ENCODE measurements at places on chromosomes 7 and 10.

GRCh38 chr10:11865561-11865960 is 42.4 kb downstream of the PROSER2 start:
- DNase-seq = no peak

DNA sequence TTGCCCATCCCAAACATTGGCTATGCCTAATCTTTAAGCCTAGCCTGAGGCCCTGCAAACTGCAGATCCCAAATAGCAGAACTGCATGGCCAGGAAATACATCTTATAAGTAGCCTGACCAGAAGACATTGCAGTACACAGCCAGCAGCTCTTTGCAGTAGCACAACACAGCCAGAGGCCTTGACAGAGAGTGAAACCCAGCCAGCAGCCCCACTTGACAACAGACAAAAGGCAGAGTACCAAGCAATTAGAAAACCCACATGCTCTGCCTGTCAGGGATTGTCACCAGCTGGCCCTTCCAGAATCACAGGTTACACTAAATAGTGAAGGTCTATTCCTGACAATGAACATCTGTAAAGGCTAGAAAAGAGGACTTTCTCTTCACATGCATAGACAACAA is 242.8 kb upstream of the TMEM72 start:
- no peak for DNase-seq

DNA sequence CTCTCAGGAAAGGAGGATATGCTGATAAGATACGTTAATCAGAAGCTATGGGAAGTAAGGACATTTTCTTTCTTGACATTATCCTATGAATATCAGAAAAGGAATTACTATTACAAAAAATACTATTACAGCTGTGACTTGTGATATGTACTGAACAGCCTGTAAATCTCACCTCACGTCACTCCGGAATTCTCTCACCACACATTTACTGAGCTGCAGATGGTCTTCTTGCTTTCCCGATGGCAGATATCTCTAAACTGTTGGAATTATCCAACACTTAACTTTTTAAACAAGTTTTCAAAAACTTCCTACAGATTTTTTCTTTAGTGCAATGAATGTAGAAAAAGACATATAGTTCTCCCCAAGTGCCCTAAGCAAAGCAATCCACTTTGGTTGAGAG is 313.4 kb downstream of the GPR37 start:
- no peak for DNase-seq

DNA sequence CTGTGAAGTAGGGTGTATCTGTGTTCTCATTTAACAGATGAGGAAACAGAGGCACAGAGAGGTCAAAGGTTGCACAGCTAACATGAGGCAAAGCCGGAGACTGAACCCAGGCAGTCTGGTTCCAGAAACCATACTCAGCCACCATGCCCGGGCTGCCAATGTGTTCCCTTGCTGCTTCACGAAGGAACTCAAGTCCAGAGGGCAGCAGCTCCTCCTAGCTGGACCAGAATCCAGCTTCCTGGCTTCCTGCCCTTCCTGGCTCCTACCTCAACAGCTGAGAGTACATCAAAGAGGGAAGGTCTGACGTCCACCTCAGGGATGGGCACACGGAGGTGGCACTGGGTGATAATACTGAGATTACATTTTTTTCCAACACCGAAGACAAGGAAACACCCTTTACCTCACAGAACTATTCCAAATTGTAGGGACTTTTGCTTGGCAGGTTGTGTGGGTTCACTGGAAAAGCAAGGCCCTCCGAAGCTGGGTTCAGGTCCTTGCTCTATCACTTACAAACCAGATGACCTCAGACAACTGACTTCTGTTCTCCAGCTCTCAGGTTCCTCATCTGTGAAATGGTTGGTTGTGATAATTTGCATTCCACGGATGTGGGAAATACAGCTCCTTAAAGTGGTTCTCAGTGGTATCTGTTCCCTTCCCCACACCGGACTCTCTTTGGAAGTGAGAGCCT is 154.1 kb upstream of the ZMIZ1 start:
- DNase-seq = no peak

GRCh38 chr10:118629211-118629610 is 33.8 kb upstream of the PRLHR start:
- no peak for DNase-seq

GRCh38 chr7:31003721-31004120 is 40.0 kb downstream of the GHRHR start:
- no peak for DNase-seq

DNA sequence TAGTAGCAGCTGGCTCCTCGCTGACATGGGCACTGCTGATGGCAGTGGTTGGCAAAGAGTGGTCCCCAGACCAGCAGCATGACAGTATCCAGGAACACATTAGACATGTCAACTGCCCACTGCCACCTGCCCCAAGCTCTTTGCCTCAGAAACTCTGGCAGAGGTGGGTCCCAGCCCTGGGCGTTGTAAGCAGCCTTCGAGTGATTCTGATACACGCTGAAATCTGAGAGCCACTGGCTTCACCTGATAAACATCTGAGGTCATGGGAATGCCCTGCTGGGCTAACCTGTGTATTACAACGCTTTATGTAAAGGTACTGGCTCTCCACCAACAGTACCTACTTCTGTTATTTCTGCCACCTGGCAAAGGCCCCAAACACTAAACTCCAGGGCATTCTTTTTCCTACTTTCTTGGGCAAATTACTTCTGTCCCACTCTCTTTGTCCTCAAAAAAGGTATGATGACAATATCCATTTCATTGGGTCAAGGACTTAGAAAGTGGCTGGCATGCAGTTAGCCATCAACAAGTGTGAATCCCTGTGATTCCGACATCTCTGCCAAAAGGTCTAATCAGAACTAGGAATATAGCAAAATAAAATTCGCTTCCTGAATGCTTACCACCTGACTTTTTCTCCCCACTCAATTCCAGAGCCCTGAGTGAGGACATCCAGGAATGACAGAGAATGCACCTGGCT is 9.2 kb downstream of the SGMS1 start:
- no peak for DNase-seq

DNA sequence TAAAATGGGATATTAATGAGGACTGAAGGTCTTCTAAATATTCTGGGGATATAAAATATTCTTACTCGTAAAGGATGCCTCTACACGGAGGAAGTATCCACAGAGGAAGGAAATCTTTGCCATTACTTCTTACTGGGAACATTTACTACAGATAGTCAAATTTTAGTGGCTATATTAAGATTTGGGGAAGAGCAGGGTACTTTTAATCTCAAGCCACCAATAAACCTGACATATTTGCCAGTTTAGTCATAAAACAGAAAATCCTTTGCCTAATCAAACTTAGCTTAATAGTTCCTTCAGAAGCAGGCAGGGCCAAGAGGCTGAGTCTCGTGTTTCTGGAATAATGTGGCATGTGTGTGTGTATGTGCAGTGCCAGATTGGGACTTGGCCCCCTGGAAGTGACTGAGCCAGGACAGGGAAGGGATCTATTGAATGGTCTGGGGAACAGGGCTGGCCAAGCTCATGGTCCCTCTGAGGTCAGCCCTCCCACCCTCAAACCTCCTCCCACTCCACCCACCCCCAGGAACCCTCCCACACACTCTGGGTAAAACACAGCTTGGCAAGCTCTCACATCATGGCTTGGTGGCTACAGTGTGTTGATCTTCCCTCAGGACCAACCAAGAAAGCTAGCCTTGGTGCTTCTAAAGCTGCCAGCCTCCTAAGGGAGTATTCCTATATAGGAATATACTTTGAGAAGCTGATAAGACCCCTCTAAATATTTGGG is 1.6 kb upstream of the PIK3CG start:
- no peak for DNase-seq

- DNase-seq = no peak
Measured at GRCh38 chr10:843703-844102, 87.8 kb downstream of the LARP4B start.

DNA sequence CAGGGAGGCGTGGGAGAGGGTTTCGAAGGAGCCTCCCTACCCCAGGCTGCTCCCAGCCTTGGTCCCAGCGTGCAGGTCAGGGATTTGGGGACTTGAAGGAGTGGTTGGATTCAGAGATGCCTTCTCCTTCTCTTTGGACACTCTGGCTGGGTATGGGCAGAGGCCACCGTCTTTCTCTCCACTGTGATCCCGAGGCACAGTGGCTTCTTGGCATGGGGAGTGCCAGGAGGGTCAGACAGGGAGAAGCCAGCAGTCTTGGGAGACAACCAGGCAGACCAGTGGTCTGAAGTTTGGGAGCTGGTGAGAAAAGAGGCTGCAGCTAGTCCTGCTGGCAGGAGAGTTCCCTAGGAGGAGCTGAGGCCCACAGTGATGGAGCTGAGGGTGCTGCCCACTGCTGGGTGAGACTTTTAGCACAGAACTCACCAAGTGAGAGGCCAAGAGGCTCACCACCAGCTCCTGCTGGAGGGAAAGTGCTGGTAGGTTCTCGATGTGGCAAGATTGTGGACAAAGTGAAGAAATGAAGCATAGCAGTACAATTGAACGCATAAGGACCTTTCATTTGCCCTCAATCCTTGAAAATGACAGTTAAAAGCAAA is 35.2 kb upstream of the WDFY4 start:
- no peak for DNase-seq

DNA sequence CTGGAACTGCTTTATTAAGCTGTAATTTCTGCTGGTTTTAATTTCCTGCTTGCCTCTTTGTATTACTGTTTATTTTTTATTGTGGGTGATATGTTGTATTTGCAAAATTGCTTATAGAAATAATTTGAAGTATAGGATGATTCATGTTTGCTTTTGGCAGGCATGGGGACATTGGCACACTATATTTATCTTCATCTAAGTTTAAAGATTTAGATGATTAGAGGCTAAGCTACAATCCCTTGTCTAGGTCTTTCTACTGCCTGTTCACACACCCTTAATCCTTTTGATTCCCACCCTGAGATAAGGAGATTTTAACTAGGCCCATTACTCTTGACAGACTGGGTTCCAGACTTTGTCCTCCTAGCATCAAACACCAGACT is 182.8 kb upstream of the KAT6B start:
- no peak for DNase-seq
